ENCODE measurements at places on chromosomes 3 and 15.

GRCh38 chr15:75238150-75238549 is 20.0 kb upstream of the GOLGA6C start:
- no peak for DNase-seq

- DNase-seq = no peak
These were observed 1.9 kb downstream of the CSK start for GRCh38 chr15:74783808-74784175.

- DNase-seq = no peak
These were observed 574.0 kb downstream of the NTRK3 start for GRCh38 chr15:87682527-87682926.

- DNase-seq = no peak
These were observed 22.5 kb downstream of the MAP2K5 start for GRCh38 chr15:67564968-67565345.

DNA sequence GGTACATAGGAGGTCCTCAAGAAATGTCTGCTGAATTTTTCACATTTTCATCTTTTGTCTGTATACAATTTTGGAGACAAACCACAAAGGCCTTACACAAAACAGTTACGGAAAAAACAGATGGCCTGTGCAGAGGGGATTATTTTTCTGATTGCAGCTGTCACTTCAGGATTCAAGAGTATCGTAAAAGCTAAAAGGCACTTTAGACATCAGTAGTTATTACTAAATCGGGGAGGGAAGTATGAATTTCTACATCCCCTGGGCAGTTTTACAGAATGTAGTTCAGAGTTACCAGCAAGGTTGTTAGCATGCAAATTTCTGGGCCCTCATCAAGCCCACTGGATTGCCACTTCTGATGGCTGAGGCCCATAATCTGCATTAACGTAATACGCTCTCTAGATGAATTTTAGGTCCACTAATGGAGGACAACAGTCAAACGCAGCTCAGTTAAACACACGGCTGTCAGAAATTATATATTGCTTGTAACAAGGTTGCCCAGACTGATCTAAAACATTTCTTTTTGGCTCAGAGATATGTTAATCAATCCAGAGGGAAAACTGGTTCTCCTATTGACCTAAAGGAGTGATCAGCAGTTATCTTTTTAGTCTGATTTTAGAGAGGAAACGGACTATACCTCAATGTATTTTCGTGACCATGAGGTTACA is 1.1 kb downstream of the RIOX2 start:
- DNase-seq = no peak

- no peak for DNase-seq
These were observed 617.0 kb downstream of the PYDC2 start for GRCh38 chr3:192077795-192078497.

DNA sequence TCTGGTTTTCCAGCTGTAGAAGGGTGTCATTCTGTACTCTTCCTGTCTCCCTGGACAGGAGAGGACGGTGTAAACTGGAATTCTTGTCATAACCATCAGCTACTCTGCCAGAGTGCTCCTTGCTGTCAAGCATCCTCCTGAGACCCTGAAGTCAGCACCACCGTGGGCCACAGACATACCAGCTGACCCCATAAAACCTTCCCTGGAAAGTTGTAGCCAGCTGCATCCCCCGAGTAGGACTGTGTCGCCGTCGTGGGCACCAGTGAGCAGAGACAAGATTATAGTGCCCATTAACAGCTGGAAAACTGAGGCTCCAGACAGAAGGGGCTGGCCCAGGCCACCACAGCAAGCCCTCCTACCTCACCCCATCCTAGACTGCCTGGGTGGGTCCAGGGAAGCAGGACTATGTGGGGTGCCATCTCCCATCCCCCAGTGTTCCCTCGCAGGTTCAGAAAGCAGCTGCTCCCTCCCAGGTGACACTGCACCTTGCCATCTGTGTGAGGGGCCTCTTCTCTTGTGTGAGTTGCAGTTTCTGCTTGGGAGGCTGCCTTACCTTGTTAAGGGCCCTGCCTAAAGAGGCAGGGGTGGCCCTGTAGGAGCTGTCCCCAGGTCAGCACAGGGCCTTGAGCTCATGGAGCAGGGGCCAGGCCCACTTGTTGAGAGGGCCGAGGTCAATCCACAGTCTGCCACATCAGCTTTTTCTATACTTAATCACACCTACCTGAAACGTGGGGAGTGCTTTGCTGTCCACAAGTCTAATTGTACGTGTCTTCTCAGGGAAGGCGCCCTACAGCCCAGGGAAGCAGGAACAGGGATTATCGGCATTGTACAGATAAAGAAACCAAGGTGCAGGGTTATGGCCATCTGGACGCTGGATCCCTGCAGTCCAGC is 191.9 kb upstream of the LINGO1 start:
- no peak for DNase-seq

GRCh38 chr3:43378066-43378935 is 92.0 kb downstream of the SNRK start:
- DNase-seq = no peak

GRCh38 chr15:72592097-72592496 is 62.4 kb upstream of the GOLGA6B start:
- no peak for DNase-seq

DNA sequence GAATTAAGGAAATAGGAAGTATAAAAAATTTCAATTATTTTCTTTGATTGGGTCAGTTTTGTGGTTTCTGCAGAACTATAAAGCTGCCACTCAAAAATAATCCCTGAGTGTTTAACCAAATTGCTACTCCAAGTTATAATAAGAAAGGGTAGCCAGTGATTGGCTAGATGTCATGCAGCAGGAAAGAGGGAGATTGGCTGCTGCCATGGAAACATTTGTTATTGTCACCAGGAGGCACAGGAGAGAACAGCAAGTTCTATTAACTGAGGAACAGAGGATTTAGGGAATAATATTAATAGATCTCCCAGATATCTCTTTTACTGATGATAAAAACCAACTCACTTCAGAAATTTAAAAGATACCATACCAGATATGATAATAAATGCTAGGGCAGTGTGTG is 42.6 kb downstream of the CLDN1 start:
- DNase-seq = no peak

DNA sequence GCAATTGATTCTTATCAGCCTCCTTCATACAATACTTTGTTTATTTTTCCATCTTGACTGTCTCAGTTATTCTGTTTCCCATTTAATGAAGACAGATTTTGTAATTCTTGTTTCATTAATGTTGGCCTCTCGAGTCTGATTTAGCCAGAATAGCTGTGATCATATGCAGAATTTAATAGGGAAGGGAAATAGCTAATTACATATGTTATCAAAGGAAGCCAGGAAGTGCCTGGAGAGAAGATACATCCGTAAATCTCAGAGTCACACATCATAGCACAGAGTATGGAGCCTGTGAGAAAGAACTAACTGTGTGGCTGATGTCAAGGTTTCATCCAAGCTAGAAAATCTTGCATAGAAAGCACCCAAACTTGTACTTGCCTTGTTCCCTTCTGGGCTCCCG is 288.9 kb upstream of the SLCO3A1 start:
- DNase-seq = no peak

DNA sequence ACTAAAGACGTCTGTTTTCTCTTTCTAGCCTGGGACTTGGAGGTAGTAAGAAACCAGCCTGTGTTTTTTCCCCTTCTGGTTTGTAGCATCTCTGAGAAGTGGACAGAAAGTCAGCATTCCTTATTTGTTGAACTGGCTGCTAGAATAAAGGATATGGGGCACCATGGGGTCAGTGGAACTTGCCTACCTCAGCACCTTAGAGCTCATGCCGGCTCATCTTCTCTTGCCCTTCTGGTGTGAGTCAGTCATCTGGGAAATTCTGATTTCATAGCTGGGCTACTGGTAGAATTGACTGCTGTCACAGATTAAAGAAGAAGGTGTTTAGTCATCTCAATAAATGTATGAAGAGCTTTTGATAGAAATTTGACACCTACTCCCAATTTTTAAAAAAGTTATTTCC is 202.7 kb upstream of the TOPAZ1 start:
- no peak for DNase-seq

- DNase-seq = no peak
These were observed 108.1 kb downstream of the KLF13 start for GRCh38 chr15:31434588-31435260.

GRCh38 chr3:25365636-25366035 is 62.4 kb upstream of the RARB start:
- no peak for DNase-seq

GRCh38 chr15:99121691-99122410 is 17.0 kb downstream of the SYNM start:
- no peak for DNase-seq

GRCh38 chr3:126895178-126896066 is 87.5 kb upstream of the PLXNA1 start:
- no peak for DNase-seq

DNA sequence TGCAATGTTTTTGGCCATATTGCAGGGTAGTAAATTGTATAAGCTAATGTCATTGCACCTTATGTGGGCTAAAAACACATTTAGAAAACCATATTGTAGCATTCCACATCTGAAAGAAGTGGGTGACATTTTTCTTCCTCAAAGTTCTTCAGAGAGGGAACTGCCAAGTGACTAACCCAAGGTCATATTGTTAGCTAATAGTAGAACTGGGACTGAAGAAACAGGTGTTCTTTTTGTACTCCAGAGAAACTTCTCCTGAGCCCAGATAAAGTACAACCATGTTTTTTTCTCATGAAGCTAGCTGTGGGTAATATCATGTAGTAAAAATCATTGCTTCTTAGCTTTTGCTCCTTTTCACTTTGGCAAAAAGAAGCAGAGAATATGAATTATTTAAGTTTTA is 333.0 kb downstream of the NSUN3 start:
- no peak for DNase-seq

DNA sequence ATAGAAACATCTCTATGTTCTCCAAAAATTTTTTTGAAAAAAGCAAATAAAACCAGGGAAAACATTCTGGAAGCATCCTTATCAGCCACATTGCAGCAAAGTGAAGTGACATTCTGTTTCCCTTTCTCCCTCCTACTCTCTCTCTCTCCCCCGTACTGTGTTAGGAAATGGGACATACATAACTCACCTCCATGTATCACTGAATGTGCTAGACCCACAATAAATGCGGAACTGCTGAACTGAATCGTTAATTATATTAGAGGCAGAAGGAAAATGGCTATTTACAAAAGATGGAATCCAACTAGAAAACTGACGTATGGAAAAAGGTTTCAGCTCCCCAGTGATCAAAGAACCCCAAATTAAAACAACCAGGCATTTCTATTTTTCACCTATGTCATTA is 129.8 kb downstream of the MINAR1 start:
- DNase-seq = no peak

Measured in Panc1 (cell line).